ENCODE measurements at places on chromosomes 4 and X. TPM values are rescaled to one million over a fixed set of nuclear protein-coding genes. Genes with fewer than 3 reads are reported as not detected.

Gene ADGRG4
- total RNA-seq: not detected

Gene SPANXA1
- total RNA-seq: not detected

Gene ERVMER34-1
- not detected for total RNA-seq

Gene POF1B
- 0.16 TPM for total RNA-seq

Gene PPP2R3B
- total RNA-seq: 47.6 TPM

Gene ERAS
- not detected for total RNA-seq

GRCh38 chr4:99885063-99885664, 9.1 kb downstream of the LAMTOR3 start:
- no peak overlapping the region for H3K27ac ChIP-seq
- no peak for DNase-seq
- H3K4me1 ChIP-seq: no peaks in the 10 kb centered on the region
- H3K4me3 ChIP-seq: no peak overlapping the region
- peaks cover 27% of the 10 kb centered on the region for H3K36me3 ChIP-seq

- H3K36me3 ChIP-seq: peaks cover 10% of the 10 kb centered on the region
- H3K4me1 ChIP-seq: peaks cover 51% of the 10 kb centered on the region
Measured at GRCh38 chrX:13691841-13692371, 3.0 kb downstream of the RAB9A start.

GRCh38 chr4:147778942-147779341, 47.1 kb downstream of the ARHGAP10 start:
- H3K4me1 ChIP-seq: peaks cover 51% of the 10 kb centered on the region
- no peaks in the 10 kb centered on the region for H3K27me3 ChIP-seq
- peaks cover 2% of the 10 kb centered on the region for H3K36me3 ChIP-seq
- no peak overlapping the region for H3K4me3 ChIP-seq

- H3K4me3 ChIP-seq: peak overlapping the region; percentile 30
- DNase-seq: no peak
- H3K27ac ChIP-seq: no peak overlapping the region
- peaks cover 13% of the 10 kb centered on the region for H3K4me1 ChIP-seq
- H3K36me3 ChIP-seq: peaks cover 48% of the 10 kb centered on the region
- no peaks in the 10 kb centered on the region for H3K27me3 ChIP-seq
Measured at GRCh38 chrX:48899078-48899410, 1.3 kb downstream of the PQBP1 start.

GRCh38 chrX:85221361-85221760, 22.2 kb downstream of the SATL1 start:
- no peaks in the 10 kb centered on the region for H3K27me3 ChIP-seq
- H3K27ac ChIP-seq: no peak overlapping the region
- H3K36me3 ChIP-seq: no peaks in the 10 kb centered on the region
- no peak for DNase-seq
- H3K4me1 ChIP-seq: no peaks in the 10 kb centered on the region

DNA sequence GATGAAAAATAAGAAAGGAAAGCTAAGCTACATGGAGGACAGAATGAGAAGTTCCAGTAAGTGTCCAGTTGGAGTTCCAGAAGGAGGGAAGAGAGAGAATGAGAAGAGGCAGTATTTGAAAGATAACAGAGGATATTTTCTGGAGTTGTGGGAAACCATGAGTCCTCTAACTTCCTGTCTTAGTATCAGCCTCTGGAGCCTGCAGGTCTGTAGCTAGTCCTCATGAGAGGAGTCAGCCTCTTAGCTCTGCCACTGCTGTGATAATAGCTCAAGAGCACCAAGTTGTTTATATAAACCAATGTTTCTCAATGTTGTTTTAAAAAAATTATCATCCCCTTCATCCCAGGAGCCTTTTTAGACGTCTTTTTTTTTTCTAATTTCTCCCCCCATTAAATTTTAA, 2.4 kb upstream of the PLAC1 start:
- peaks cover 9% of the 10 kb centered on the region for H3K27me3 ChIP-seq
- H3K4me1 ChIP-seq: no peaks in the 10 kb centered on the region
- H3K4me3 ChIP-seq: no peak overlapping the region
- H3K36me3 ChIP-seq: no peaks in the 10 kb centered on the region
- no peak for DNase-seq

DNA sequence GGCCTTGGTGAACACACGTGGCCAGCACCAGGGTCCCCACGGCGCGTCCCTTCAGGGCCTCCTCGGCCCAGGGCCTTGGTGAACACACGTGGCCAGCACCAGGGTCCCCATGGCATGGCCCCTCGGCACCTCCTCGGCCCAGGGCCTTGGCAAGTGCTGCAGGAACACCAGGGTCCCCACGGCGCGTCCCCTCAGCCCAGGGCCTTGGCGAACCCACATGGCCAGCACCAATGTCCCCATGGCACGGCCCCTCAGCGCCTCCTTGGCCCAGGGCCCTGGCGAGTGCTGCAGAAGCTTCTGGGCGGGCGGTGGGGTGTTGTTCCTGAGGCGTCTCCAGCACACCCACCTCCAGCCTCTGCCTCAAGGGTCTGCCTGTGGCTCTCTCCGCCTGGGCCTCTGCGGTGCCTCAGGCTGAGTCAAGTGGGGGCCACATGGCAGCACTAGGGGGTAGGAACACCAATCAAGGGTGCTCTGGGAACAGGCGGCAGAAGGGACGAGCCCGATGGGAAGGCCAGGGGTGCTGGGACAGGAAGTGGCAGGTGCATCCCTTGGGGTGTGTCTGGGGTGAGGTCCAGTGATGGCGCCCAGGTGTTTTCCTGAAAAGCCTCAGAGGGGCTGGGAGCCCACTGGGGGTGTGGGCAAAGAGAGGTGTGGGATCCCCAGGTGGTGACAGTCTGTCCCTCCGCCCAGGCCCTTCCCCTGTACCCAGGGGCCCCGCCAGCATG, 41.8 kb upstream of the CPLX1 start:
- no peak for DNase-seq
- H3K4me1 ChIP-seq: no peaks in the 10 kb centered on the region
- no peak overlapping the region for H3K4me3 ChIP-seq
- H3K36me3 ChIP-seq: peaks cover 50% of the 10 kb centered on the region
- no peaks in the 10 kb centered on the region for H3K27me3 ChIP-seq

DNA sequence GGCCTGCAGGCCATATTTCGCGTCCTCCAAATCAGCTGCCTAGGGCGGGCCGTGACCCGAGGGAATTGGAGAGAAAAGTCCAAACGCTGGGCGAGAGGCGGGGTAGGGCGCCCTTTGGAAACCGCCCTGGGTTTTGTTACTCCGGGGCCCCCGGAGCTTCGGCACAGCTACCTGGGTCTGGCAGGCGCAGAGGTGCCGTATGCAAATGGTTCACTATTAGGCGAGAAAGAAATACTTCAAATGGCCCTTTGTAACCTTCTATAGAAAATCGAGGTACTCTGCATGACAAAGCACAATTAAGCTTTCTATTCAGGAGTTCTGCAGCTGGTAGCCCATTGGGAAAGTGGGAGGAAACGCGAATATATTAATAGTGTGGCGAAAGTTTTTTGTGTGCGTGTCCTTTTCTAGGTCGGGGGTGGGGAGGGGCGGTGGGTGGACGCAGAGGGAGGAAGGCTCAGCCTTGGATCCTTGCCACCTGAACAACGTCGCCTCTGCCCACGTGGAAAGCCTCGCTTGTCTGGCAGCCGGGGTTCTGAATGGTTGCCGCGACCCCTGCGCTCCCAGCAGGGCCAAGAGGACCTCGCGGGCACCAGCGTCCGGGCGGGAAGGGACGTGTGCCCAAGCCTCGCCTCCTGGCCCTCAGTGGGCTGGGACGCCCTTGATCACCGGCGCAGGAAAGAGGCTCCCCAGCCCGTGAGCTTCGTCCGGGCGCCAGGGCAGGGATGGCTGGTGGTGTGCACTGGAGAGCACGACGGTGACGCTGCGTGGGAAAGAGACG, 9.5 kb downstream of the GSX2 start:
- DNase-seq: no peak
- H3K4me3 ChIP-seq: no peak overlapping the region
- H3K36me3 ChIP-seq: no peaks in the 10 kb centered on the region
